ENCODE measurements at places on chromosomes 5 and 9.

GRCh38 chr5:90022711-90023053, 386.9 kb downstream of the CETN3 start:
- no peak for DNase-seq

GRCh38 chr9:128369024-128369706, 2.0 kb upstream of the URM1 start:
- no peak for DNase-seq

DNA sequence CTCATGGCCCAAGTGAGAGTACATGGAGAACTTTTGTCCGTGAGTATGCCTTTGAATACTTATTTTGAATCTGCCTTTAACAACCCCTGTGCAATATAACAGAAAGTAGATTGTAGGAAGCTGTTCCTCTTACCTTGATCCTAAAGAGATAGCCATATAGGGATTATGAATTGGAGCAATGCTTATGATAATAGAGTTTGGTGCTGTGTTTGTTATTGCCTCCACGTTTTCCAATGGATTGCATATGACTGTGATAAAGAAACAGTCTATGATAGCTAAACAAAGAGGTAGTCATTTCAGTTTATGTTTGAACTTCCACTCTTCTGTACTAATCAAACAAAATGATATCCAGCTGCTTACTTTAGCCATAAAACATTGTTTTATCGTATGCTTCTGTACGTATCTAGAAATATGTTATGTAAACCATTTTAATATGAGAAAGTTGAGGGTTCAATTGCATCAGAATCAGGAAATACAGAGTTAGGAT, 199.6 kb upstream of the RGMB start:
- DNase-seq = no peak

- no peak for DNase-seq
Measured at GRCh38 chr9:5549658-5550650, 39.6 kb downstream of the PDCD1LG2 start.

GRCh38 chr5:33738967-33739366, 152.8 kb downstream of the ADAMTS12 start:
- no peak for DNase-seq

- no peak for DNase-seq
Measured at GRCh38 chr9:102445181-102445747, 549.9 kb upstream of the CYLC2 start.

GRCh38 chr9:86187121-86187520, 72.3 kb downstream of the C9orf153 start:
- DNase-seq = no peak

GRCh38 chr5:104987074-104987473, 1424.5 kb upstream of the NUDT12 start:
- DNase-seq = no peak

DNA sequence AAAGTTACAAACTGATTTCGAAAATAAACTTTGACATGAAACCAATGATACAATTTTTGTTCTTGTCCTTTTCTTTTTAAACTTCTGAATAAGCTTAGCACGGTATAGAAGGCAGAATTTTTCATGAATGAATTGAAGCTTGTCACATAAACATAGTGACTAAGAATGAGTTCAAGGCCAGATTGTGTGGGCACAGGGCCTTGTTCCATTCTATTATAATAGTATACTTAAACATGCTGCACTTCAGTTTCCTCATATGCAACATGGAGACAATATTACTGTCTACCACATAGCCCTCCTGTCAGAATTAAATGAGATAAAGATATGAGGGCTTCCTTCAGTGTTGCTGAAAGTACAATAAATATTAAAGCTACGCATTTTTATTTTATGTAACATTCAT, 204.2 kb upstream of the HAPLN1 start:
- no peak for DNase-seq

GRCh38 chr9:79346350-79347020, 225.3 kb upstream of the TLE4 start:
- no peak for DNase-seq

- DNase-seq = no peak
Measured at GRCh38 chr5:133941456-133942196, 26.8 kb downstream of the C5orf15 start.

- DNase-seq = no peak
Measured at GRCh38 chr5:61813361-61813760, 481.3 kb downstream of the ZSWIM6 start.

GRCh38 chr5:27963050-27963783, 924.8 kb upstream of the CDH9 start:
- DNase-seq = no peak

- DNase-seq = no peak
Measured at GRCh38 chr5:61267116-61267515, 64.9 kb upstream of the ZSWIM6 start.

DNA sequence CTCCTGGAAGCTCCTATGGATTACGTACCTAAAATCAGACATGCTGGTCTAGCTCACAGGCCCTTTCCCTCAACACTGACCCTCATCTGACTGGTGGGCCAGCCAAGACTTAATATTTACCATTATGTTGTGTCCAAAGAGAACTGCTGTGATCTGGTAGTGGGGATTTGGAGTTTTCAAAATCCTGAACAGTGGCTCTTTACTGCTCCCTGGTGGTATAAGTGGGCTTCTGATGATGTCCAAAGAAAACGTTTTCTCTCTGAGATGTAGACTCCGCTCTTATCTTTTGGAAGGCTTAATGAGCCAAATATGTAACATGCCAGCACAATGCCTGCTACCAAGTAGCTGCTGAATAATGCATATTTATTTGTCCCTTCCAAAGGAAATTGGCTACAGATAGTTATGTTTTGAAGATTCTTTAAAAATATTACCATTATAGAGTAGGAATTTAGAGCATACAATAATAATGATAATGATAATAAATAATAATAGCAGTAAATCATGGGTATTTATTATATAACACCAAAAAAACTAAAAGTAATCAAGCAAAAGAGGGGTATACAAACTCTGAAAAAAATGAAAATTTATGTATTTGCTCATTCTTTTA, 406.6 kb upstream of the TNC start:
- peak; percentile 44 for DNase-seq

- no peak for DNase-seq
Measured at GRCh38 chr5:135269931-135270421, 129.1 kb downstream of the MACROH2A1 start.

DNA sequence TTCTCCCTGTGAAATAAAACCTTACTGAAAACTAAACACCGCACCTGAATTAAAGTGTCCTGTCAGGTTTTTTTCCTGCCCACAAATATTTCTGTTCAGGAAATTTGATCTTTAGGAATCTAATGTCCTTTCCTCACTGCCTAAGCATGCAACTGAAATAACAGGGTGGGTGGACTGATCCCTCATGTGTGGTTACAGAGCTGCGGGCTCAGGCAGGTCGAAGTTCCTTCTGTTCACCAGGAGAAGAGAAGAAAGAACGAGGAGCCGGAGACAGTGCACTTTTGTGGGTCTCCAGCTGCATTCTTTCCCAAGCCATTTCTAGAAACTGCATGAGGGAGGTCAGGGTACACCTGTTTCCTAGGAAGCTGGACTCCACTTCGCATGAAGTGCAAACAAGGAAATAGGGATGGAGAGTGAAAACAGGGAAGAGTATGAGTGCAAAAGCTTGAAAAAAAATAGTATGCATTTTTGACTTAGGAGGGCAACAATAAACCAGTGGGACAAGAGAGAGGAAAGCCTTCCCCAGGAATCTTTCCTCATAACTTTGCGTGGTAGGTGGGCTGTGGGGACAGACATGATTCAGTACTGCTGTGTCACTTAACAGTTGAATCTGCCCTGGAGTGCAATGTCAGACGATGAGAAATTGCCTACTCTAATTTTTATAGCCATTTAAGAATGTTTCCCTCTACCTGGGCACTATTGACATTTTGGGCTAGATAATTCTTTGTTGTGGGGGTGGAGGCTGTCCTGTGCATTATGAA, 60.3 kb downstream of the GCNT1 start:
- DNase-seq = no peak

DNA sequence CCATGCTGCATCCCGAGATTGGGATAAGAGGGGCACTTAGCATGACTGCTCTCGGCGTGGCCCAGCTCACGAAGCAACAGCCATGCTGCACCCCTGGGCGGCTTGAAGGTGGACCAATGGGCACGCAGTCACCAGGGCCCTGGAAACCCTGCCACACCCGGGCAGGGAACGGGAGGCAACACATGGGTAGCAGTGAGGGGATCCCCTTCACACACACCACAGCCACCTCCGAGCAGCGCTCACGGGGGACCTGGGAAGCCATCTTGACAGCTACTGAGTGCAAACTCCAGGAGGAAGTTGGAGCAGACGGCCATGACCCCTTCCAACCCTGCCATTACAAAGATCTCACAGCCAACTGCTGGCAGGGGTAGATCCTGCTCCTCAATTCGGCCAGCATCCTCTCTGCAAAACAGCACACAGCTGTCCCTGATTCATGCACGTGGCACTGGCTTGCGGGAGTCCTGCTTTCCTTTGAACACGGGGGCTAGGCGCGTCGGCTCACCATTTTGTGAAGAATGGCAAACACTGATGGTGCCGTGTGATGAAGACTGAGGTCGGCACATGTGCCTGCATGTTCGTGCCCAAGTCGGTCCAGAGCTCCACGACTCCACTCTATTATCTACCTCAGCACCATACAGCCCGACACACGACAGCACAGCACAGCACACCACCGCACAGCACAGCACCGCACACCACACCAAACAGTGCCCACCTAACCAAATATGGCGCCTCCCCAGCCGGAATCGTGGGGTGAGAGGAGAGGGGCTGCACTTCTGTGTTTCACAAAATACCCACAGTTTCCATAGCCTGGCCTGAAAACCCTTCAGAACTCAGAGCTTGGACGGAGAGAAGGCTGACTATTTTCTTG, 5.0 kb downstream of the UBAC1 start:
- DNase-seq = no peak

GRCh38 chr9:72875221-72875620, 77.6 kb downstream of the ALDH1A1 start:
- DNase-seq = no peak

- no peak for DNase-seq
Measured at GRCh38 chr9:70169222-70169621, 89.6 kb upstream of the SMC5 start.

- no peak for DNase-seq
Measured at GRCh38 chr9:892123-892522, 50.6 kb downstream of the DMRT1 start.

DNA sequence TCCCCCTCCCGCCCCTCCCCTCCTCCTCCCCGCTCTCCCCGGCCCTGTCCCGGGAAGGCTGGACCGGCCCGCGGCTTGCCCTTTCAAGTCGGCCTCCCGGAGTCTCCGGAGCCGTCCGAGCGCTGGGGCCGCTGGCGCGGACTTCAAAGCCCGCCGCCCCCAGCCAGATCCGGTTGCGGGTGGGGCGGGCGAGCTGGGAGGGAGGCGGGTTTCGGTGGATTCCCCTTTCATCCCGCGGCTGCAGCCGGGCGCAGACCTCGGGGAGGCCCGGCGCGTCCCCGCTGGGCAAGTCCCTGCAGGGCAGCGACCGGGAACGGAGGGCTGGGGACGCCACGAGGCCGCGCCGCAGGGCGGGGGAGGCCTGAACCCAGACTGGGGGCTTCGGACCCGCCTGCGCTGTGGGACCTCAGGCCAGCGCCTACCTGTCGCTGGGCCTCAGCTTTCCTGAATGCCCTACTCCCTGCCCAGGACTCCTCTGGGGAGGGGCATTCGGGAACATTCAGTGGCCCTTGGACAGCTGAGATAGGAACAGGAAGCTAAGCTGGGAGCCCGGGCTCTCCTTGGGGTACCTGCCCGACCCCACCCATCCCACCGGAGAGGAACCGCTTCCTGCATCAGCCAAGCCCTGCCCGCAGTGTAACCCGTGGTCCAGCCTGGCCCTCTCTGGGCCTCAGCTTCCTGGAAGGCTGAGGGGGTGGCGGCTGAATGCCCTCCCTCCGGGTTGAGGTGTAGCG, 23.4 kb downstream of the C9orf50 start:
- DNase-seq = peak; percentile 77

GRCh38 chr5:78362220-78362619, 1.8 kb downstream of the SCAMP1 start:
- no peak for DNase-seq

DNA sequence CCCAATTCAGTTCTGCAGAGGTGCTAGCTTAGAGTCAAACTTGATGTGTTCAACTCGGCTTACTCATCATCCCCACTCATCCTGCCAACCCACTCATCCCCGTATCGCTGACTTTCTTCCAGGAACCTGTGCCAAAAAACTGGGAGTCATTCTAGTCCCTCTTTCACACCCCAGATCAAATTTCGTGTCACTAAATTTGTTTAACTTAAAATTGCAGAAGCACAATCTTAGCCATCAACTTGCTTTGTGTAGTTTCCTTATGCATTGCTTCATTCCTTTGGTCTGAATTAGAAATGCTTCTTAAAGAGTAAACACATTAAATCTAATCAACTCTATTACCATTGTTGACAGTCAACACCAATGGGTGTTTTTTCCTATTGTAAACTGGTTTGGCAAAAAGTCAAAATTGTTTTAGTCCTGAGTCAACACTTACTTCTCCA, 162.4 kb downstream of the TTC39B start:
- DNase-seq = no peak

DNA sequence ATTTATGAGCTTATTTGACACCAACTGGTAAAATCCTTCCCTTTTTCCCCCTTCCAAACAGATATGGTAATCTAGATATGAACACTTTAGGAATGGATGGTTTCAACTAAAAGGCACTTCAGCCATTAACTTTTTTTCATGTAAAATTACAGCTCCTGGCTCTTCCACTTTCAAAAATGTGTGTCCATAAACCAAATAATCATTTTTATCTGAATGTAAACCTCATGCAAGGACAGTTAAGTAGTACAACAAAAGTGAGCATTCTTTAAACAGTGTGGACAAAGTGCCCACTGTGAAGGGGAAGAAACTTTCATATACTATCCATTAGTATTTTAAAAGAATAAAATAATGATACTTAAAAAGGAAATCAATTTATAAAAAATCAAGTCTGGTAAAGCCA, 17.2 kb downstream of the RAB14 start:
- no peak for DNase-seq
